Femur (tissue), 1 donor: ENCODE measurements at places on chromosomes 5 and 9.
A peak's percentile ranks its signal among the peaks of the same experiment; 100 is the strongest.

DNA sequence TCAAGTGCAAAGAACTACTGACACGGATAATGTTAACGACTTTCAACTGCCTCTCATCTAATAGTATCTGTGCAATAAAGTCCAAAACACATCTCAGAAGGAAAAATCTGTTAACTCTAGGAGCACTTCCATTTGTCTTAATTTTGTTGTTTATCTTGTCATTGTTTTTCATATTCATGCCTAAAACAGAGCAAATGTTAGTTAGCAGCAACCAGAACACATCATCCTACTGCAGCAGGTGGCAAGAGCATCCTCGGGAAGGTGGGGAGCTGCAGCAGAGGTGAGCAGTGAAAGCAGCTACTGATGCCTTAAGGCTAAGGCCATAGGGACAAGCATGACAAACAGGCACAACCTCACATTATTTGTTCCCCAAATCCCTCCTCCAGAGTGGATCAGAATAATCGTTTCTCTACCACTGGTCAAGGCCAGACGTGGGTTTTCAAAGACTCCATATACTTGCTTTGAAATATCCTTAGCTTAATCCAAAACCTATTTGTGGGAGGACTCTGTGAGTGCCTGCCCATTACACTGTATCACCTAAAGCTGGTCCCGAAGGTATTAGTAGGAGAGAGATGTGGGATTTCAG lies 1.0 kb downstream of the HMGCS1 start:
- no peak for DNase-seq

GRCh38 chr9:134918646-134919045 lies 934 bp upstream of the FCN1 start:
- DNase-seq = peak; percentile 12

DNA sequence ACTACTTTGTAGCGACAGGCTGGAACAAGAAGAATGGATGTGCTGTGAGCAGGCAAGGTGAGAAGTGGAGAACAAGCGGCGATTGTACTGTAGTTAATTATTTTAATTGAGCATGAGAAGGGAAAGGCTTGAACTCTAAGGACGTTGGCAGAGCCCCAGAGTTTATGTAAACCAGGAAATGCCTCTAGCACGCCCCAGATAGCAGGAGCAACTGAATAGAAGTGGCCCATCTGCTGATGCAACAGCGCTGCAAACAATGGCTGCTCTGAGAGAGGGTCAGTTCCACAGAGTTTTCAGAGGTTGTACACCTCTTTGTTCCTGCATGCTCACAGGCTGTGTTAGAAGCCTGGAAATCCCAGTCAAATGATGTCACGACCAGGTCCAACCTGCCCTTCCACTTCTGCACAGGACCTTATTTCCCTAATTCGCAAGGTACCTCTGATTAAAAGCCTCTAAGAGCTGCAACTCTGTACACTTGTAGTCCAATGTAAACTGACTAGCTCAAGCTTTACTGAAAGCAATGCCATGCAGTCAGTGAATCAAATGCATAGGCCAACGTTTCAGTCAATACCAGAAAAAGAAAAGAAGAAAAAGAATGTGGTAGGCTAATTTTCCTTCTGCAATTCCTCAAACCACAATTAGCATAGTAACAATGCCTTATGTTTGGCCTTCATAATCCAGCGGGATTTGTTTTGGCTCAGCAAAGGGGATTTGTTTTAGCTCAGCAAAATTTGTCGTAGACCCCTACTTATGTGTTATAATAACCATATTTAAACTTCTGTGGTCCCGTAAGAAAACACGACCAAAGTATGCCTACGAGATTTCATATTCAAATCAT lies 119.6 kb upstream of the RETREG1 start:
- no peak for DNase-seq

DNA sequence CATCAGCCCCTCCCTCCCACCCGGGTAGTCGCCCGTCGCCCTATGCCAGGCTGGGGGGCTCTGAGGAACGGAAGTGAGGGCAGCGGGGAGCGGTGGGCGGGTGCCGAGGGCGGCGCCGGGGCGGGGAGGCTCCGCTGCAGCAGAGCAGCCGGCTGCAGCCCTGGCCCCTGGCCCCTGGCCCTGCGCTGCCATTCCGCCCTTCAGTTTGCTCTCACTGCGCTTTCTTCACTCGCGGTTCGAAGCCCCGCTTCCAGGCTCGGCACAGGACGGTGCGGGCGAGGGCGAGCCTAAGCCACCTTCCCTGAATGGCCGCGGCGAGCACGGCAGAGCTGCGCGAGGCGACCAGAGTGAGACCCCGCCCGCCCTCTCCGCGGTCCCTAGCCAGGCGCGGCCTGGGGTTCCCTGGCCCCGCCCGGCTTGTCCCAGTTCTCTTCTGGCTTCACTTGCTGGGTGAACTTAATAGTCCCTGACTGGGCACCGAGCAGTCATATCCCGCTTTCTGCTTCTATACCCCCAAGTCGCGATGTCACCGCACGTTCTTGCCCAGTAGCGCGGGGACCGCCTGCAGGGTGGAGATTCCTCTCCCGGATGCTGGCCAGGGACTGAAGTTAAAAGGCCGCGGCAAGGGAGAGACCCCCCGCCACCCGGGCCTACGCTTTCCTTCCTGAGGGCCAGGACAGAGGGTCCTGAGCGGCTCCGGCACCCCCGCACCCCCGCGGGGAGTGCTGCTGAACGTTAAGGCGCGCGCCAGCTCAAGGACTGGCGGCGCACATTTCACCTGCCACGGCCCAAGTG lies 623 bp upstream of the TRIM36 start:
- DNase-seq = no peak

GRCh38 chr5:131671409-131671808 lies 36.4 kb upstream of the RAPGEF6 start:
- no peak for DNase-seq

GRCh38 chr5:141003791-141004611 lies 37.7 kb downstream of the PCDHAC2 start:
- DNase-seq = no peak
